ENCODE measurements at places on chromosomes 5 and 9.

GRCh38 chr5:95124101-95124500 is 160.8 kb downstream of the MCTP1 start:
- no peak for DNase-seq

GRCh38 chr5:146725025-146725424 is 153.5 kb downstream of the PPP2R2B start:
- DNase-seq: no peak

DNA sequence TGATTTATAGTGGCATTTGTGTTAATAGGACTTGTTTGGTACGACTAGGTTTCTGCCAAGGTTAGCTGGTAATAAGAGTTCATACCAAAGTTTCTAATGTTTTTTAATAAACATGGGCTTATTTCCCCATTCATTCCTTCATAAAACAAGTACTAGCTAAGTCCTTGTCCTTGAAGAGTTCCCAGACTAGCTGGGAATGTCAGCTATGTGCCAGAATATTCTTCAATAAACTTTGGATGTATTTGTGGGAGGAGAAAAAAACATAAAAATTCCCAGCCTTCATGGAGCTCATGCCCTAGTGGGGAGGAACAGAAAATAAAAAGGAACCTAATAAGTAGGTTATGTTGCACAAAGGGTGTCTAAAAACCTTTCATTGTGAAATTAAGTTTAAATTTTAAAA is 176.9 kb downstream of the DENND1A start:
- DNase-seq: no peak

DNA sequence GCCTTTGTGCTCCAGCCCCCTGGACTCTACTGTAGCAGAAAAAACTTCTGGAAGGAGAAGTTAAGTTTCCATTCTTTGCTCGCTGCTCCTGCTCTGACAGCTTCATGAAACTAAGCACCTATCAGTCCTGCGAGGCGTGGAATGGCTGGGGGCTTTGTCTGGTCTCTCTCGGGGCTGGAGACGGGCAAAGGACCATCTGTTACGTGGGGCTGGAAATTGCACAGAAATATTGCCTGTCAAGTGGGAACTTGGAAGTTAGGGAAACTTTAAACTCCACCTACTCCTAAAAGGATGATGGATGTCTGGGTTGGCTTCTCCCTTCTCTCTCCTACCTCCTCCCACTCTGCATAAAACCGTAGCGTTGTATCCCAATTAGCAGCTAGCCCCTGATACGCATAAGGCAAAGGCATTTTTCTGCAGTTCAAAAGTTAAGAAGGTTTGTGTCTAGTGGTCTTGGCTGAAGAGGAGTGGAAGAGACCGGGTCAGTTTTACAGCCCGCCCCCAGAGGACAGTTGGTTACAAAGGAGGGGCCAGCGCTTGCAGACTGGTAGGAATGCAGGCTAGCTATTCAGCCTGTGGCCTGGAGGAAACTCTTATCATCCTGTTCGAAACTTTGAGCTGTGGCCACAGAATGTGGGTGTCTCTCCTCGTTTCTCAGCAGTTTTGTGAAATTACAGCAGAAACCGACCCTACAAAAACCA is 1.3 kb downstream of the FBXL7 start:
- no peak for DNase-seq

- DNase-seq: no peak
These were observed 48.8 kb downstream of the KCNIP1 start for GRCh38 chr5:170552621-170553115.

- DNase-seq: no peak
These were observed 43.9 kb downstream of the FNBP1 start for GRCh38 chr9:129999141-129999510.

- no peak for DNase-seq
These were observed 111.9 kb downstream of the PJA2 start for GRCh38 chr5:109297900-109298299.

GRCh38 chr5:172664681-172665541 is 23.8 kb downstream of the NEURL1B start:
- no peak for DNase-seq

GRCh38 chr5:153403470-153403869 is 87.0 kb upstream of the GRIA1 start:
- DNase-seq: no peak

DNA sequence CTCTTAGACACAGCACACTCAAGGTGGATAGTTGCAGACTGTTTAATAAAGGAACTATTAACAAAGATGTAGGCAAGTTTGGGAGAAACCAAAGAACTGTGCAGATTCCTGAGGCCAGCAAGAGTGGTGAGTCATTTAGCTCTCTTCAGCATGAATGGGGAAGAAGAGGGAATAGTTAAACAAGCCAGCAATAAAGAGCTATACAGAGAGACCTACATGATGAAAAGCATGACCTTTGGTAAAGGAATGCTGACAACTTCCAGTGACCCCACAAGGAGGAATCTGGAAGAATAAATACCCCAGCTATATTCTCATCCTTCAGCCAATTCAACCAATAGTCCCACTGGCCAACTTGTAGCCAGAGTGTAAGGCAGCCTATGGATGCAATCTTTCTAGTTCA is 706.0 kb upstream of the GRAMD2B start:
- DNase-seq: no peak

DNA sequence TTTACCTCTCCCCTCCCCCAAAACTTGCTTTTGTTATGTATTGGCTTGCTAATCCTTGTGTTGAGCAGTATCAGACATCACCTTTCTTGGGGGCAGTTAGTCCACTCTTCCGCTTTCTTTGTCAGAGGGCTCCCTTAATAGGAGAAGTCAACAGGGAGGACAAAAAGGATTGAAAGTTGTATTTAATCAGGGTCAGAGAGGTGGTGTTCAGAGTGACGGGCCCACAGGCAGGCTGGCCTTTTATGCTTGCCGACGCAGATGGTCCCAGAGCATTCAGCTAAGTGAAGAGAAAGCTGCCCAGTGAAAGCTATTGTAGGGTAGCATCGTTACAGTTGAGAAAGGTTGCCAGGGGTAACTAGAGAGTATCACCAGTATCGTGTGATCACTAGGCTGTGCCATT is 131.1 kb downstream of the ZCCHC7 start:
- no peak for DNase-seq

- peak; percentile 9 for DNase-seq
These were observed 1.0 kb downstream of the TLE4 start for GRCh38 chr9:79572608-79573411.

DNA sequence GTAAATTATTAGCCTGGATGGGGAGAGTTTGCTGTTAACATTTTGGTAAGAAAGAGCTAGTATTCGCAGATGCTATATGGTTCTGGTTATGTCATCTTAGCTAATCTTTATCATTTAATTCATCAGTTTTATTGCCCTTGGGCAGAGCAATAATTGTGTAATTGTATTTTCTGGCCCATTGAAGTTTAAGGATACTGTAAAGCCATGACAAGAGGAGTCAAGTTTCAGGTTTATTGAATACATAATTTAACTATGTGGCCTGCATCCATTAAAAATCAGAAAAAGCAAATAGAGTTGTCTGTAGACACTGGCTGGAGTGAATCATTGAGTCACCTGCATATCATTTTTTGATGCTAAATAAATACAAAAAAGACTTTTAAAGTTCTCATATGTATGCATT is 255.8 kb downstream of the PRELID2 start:
- no peak for DNase-seq

GRCh38 chr5:402615-403359 is 40.2 kb upstream of the EXOC3 start:
- no peak for DNase-seq
